Activated CD4-positive, alpha-beta T cell treated with anti-CD3 and anti-CD28 coated beads, Interleukin-2, amount 10 ng/mL, durations not matched to agents 24 days and 14 days (primary cell): ENCODE measurements at places on chromosomes 13 and 19. TPM values are rescaled to one million over a fixed set of nuclear protein-coding genes. Genes with fewer than 3 reads are reported as not detected.

Gene C19orf73
- 2.0 and 2.5 TPM in 2 replicates for total RNA-seq

Gene TNFAIP8L1
- total RNA-seq = 12.5 and 13.5 TPM in 2 replicates

Gene C13orf42
- total RNA-seq = not detected in 2 replicates

Gene GPR183
- 36.8 and 37.1 TPM in 2 replicates for total RNA-seq

Gene NECTIN2
- 0.19 and 0.44 TPM in 2 replicates for total RNA-seq

Gene CBY2
- not detected in 2 replicates for total RNA-seq

Gene APLP1
- total RNA-seq = 2.0 and 2.4 TPM in 2 replicates

Gene PPM1N
- total RNA-seq = 1.3 and 1.9 TPM in 2 replicates

Gene DOCK9
- 42.2 and 43.5 TPM in 2 replicates for total RNA-seq

Gene GYS1
- total RNA-seq = 73.8 and 77.8 TPM in 2 replicates

Gene SERPINE3
- not detected in 2 replicates for total RNA-seq

Gene LMTK3
- total RNA-seq = 3.0 and 3.6 TPM in 2 replicates

Gene CPAMD8
- total RNA-seq = 0.28 and 0.33 TPM in 2 replicates

Gene CYP2A6
- not detected in 2 replicates for total RNA-seq

Gene KLF1
- total RNA-seq = 0.77 and 1.2 TPM in 2 replicates

Gene ASPDH
- total RNA-seq = not detected in 2 replicates

Gene LILRB5
- total RNA-seq = not detected in 2 replicates

Gene GPR12
- total RNA-seq = not detected in 2 replicates

Gene TEAD2
- total RNA-seq = not detected in 2 replicates

Gene SLC7A9
- 0.12 TPM in 1 of 2 replicates, not detected in the other for total RNA-seq

Gene PRRG2
- total RNA-seq = 0.56 and 1.0 TPM in 2 replicates

Gene ZNF440
- total RNA-seq = 7.4 and 10.5 TPM in 2 replicates

Gene IZUMO2
- total RNA-seq = not detected in 2 replicates

Gene PIN1
- total RNA-seq = 87.9 and 93.0 TPM in 2 replicates

Gene THSD8
- total RNA-seq = 26.8 and 32.7 TPM in 2 replicates

Gene ONECUT3
- total RNA-seq = not detected in 2 replicates

Gene FFAR1
- total RNA-seq = 0.12 and 0.14 TPM in 2 replicates

Gene SPHK2
- 36.4 and 39.0 TPM in 2 replicates for total RNA-seq
